ENCODE measurements at places on chromosomes 13 and 19.

- no peaks in the 10 kb centered on the region for H3K27me3 ChIP-seq
- no peak overlapping the region for H3K27ac ChIP-seq
- H3K4me1 ChIP-seq: no peaks in the 10 kb centered on the region
- H3K4me3 ChIP-seq: no peak overlapping the region
Observed at GRCh38 chr13:110676595-110677587, 29.0 kb downstream of the CARS2 start.

DNA sequence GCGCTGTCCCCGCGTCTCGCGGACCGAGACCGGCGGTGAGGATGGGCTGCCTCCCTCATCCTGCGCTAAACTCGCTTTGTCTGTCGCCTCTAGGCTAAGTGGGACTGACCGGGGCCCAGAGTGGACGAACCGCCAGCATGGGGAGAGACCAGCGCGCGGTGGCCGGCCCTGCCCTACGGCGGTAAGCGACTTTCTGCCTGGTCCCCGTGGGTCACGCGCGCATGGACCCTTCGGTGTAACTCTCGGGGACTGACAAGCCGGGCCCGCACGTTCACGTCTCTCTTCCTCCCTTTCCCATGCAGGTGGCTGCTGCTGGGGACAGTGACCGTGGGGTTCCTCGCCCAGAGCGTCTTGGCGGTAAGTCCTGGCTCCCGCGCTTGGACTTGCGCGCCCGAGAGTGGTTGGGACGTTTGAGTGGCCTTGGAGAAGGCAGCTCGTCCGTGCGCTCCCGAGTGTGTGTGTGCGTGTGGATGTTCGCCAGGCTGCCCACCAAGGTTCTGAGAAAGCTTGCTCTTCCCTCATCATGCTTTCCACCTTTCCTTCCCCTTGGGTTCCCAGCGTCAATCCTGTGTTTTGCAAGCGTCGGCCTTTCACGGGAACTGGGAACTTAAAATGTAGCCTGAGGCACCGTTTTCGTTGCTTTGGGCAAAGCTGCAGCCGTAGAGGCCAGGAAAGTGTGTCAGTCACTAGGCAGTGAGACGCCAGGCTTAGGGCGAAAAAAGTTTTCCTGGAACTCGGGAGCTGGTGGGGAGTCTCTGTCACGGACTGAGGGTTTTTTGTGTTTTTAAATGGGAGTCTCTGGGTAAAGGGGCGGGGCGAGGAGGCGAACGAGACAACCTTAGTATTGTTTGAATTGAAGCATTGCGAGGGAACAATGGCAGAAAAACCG, 927 bp downstream of the COL4A2 start:
- H3K4me3 ChIP-seq: peak overlapping the region; percentile 95
- peak overlapping the region; percentile 79 for H3K27ac ChIP-seq
- H3K27me3 ChIP-seq: no peaks in the 10 kb centered on the region
- peaks cover 16% of the 10 kb centered on the region for H3K36me3 ChIP-seq
- DNase-seq: no peak

GRCh38 chr13:104832231-104832630, 1703.2 kb downstream of the EFNB2 start:
- H3K27me3 ChIP-seq: no peaks in the 10 kb centered on the region
- no peaks in the 10 kb centered on the region for H3K36me3 ChIP-seq
- no peaks in the 10 kb centered on the region for H3K4me1 ChIP-seq
- no peak for DNase-seq
- H3K4me3 ChIP-seq: no peak overlapping the region
- H3K27ac ChIP-seq: no peak overlapping the region

GRCh38 chr19:38851622-38852230, 1.9 kb upstream of the HNRNPL start:
- H3K4me1 ChIP-seq: 0 out of 2 replicates have a peak, but pooled peaks cover 18% of the 10 kb centered on the region
- H3K27me3 ChIP-seq: no peaks in the 10 kb centered on the region
- H3K27ac ChIP-seq: peak overlapping the region; percentile 97
- DNase-seq: peak; percentile 95
- peaks cover 17% of the 10 kb centered on the region for H3K36me3 ChIP-seq

- no peak overlapping the region for H3K27ac ChIP-seq
- H3K27me3 ChIP-seq: no peaks in the 10 kb centered on the region
- DNase-seq: no peak
Observed at GRCh38 chr13:86562866-86563265, 763.6 kb upstream of the SLITRK6 start.

DNA sequence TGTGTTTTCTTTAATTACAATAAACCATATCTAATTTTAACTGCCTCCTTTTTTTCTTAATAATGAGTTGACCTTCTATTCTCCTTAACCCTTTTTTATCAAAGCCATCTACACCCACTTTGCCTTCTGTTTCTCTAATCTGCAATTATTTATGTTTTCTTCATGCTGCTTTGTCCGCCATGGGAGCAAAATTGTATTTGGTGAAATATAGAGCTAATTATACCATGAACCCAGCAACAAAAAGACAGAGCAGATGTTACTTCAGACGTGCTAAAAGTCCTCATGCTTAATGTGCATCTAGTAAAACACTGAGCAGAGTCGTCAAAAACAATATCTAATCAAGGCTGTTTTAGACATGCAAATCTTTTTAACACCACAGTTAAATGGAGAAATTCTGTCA, 264.7 kb downstream of the DACH1 start:
- no peaks in the 10 kb centered on the region for H3K36me3 ChIP-seq
- H3K27me3 ChIP-seq: no peaks in the 10 kb centered on the region
- no peak overlapping the region for H3K4me3 ChIP-seq

- H3K4me3 ChIP-seq: no peak overlapping the region
- no peak overlapping the region for H3K27ac ChIP-seq
- H3K27me3 ChIP-seq: no peaks in the 10 kb centered on the region
Observed at GRCh38 chr13:42926555-42926954, 65.5 kb downstream of the EPSTI1 start.

GRCh38 chr13:114318624-114319023, 4.3 kb downstream of the CHAMP1 start:
- no peak for DNase-seq
- H3K27ac ChIP-seq: no peak overlapping the region
- peaks cover 17% of the 10 kb centered on the region for H3K4me1 ChIP-seq
- no peaks in the 10 kb centered on the region for H3K27me3 ChIP-seq

GRCh38 chr19:43983544-43983911, 460 bp upstream of the ZNF155 start:
- H3K4me1 ChIP-seq: peaks cover 2% of the 10 kb centered on the region
- H3K36me3 ChIP-seq: peaks cover 3% of the 10 kb centered on the region
- no peaks in the 10 kb centered on the region for H3K27me3 ChIP-seq
- DNase-seq: no peak
- H3K4me3 ChIP-seq: peak overlapping the region; percentile 69
- H3K27ac ChIP-seq: peak overlapping the region; percentile 28

- no peak overlapping the region for H3K4me3 ChIP-seq
- no peak for DNase-seq
- H3K36me3 ChIP-seq: no peaks in the 10 kb centered on the region
- peaks cover 5% of the 10 kb centered on the region for H3K4me1 ChIP-seq
Observed at GRCh38 chr19:17942582-17943273, 9.9 kb downstream of the CCDC124 start.

GRCh38 chr19:38617283-38617763, 430 bp downstream of the MAP4K1 start:
- no peak overlapping the region for H3K4me3 ChIP-seq
- peaks cover 13% of the 10 kb centered on the region for H3K36me3 ChIP-seq
- H3K27me3 ChIP-seq: no peaks in the 10 kb centered on the region
- H3K27ac ChIP-seq: no peak overlapping the region
- no peak for DNase-seq

- H3K4me1 ChIP-seq: peaks cover 6% of the 10 kb centered on the region
- no peaks in the 10 kb centered on the region for H3K27me3 ChIP-seq
- H3K4me3 ChIP-seq: no peak overlapping the region
Observed at GRCh38 chr19:2246801-2247361, 2.2 kb upstream of the AMH start.

DNA sequence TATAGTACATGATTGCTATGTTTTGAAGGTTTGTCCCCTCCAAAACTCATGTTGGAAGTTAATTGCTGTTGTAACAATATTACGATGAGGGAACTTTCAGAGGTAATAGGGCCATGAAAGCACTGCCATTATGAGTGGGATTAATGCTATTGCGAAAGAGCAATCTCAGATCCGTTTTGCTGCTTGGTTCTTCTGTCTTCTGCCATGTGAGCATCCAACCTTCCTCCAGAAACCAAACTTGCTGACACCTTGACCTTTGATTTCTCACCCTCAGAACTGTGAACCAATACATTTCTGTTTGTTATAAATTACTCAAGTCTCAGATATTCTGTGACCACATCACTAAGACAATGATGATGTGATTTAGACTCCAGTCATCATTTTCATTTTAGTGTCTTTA, 2590.9 kb downstream of the PCDH9 start:
- H3K27ac ChIP-seq: no peak overlapping the region
- no peaks in the 10 kb centered on the region for H3K36me3 ChIP-seq
- no peaks in the 10 kb centered on the region for H3K27me3 ChIP-seq
- no peak overlapping the region for H3K4me3 ChIP-seq
- DNase-seq: no peak

DNA sequence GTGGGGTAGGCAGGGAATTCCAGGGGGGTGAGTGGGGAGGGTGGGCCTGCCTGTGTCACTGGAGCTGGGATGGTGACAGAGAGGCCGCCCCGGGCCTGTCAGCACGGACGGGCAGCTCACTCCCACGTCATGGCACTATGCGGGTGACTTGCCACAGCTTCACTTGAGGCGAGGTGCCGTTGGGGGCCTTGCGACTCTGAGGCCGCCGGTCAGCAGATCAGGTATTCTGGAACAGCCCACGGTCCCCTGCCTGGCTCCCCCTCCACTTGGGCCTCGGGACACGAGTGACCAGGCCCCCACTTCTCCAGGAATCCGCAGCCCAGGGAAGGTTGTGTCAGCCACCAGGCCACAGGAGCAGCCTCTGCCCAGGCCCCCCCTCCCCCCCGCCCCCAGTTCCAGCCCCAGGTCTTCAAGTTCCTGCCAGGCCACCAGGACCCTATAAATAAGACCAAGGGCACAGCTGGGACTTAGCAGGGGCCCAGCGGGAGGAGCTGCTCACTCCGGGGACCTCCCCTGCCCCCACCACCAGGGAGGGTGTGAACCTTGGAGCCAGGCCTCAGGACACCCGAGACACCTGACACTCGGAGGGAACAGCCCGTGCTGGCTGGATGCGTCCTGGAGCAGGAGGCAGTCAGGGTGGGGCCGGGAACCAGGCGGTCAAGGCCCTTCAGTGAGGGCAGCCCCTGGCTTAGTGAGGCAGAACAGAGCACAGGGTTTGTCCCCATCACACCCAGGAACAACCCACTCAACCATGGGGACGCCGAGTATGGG, 2.7 kb upstream of the MIDN start:
- no peaks in the 10 kb centered on the region for H3K36me3 ChIP-seq
- no peak for DNase-seq

DNA sequence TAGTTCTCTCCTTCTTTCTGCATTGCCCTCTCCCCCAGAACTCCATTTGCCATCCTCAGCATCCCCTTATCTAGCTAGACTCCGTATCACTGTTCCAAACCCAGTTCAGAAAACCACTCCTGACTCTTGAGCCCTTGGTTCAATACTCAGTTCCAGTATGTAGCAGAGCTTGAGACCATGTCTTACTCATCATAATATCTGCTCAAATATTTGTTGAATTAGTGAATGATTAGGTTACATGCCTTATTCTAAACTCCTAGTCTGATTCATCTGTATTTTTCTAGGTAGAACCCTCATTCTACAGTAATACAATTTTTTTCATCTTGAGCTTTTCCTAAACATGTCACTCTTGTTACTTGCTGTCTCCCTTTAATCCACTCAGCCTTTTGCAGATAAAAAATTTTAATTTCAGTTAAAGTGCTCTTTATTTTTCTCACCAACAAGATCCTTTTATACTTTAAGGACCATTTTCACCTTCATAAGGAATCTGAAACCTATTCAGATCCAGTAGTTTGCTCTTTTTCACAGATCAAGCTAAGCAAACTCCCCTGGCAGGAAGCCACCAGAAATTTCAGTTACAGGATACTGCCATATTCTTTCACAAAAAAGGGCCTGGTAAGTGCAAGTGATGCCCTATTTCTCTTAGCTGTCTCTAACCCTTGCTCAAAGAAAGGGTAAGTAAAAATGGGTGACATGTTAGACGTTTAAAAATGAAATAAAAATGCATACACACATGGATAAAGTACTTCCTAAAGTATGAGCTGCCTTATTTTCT, 23.1 kb upstream of the INTS6 start:
- no peaks in the 10 kb centered on the region for H3K27me3 ChIP-seq
- no peaks in the 10 kb centered on the region for H3K4me1 ChIP-seq
- H3K27ac ChIP-seq: no peak overlapping the region
- no peaks in the 10 kb centered on the region for H3K36me3 ChIP-seq
- DNase-seq: no peak

DNA sequence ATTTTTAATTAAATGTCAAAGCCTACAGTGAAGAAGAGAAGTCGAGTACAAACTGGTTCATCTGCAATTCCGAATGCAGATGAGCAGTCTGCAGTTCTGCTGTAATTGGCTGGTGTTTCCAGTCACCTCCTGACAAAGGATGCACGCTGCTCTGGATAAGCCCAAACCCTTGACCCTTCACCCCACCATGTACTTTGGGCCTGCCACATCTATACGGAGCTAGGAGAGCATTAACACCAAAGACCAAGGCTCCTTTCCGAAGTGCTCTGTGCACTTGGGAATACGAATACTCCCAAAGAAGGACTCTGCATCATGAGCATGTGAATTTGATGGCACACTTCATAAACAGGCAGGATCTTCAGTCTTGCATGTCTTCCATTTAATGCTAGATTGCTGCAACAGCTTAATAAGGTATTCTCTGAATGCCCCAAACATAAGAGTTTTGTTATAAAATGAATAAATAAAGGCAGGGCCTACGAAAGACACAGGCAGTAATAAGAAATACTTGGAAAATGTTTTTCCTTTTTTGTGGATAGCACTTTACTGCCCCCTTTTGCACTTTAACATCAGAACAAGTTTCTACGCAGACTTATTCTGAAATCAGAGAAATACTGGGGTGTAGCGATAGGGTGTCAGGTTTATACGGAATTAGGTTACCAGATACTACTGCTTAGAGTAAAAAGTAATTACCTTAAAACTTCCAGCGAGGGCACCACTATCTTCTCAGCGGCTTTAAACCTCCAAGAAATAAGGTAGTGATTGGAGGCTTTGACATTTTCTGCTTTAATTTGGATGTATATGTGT, 15.0 kb downstream of the EFNB2 start:
- H3K36me3 ChIP-seq: no peaks in the 10 kb centered on the region
- H3K4me3 ChIP-seq: no peak overlapping the region
- no peaks in the 10 kb centered on the region for H3K4me1 ChIP-seq
- DNase-seq: no peak

DNA sequence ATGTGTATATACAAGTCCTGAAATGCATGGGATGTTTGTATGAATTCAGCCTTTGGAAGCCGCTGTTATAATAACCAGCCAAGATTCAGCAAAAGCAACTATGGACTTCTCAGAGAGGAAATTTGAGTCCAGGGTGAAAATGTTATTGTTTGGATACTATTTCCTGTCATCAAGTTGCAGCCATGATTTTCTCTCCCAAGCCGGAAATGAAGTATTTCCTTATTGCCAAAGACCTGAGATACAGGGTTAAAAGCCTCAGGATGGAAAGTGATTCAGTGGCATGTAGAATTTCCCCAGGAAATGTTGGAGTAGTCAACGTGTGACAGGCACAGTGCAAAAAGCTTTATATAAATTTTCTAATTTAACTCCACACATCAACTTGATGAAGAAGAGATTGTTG, 133.9 kb downstream of the IRS2 start:
- H3K4me1 ChIP-seq: peaks cover 18% of the 10 kb centered on the region
- no peak overlapping the region for H3K27ac ChIP-seq
- no peak overlapping the region for H3K4me3 ChIP-seq
- no peaks in the 10 kb centered on the region for H3K27me3 ChIP-seq
